HTR-8/SVneo (cell line): ENCODE measurements at places on chromosomes 1 and 21.

GRCh38 chr1:201708085-201708512 lies 120.9 kb upstream of the IPO9 start:
- no peak for DNase-seq

DNA sequence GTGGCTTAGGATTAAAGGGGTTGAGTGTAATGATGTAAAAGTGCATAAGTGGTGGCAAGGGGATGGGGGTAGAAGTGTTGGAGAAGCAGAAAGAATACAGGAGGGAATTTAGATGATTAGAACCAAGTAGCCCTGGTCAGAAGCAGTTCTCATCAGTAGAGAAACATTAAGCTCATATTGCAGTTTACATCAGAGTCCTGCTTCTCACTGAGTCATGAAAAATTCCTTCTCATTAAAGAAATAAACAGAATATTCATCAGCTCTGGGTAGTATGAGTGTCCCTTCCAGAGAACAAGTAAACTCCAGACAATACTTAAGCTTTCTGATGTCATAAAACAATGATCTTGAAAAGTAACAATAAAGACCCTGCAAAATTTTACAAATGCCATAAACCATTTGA lies 36.5 kb downstream of the LRRIQ3 start:
- DNase-seq = no peak

GRCh38 chr1:201648066-201648906 lies 109.4 kb downstream of the NAV1 start:
- peak; percentile 69 for DNase-seq

DNA sequence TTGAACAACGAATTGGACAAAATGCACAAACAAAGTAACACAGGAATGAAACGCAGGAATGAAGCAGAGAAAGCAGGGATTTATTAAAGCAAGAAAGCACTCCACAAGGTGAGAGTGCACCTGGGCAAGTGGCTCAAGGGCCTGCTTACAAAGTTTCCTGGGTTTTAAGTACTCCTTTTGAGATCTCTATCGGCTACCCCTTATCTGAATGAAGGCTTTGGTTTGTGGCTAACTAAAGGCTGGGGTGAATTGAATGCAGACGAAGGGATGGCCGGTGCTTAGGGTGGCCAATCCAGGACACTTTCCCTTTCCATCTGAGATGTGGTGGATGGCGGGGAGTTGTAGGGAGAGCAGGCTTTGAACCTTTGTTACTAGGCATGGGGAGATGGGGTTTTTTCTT lies 151.4 kb upstream of the KIAA0040 start:
- no peak for DNase-seq

DNA sequence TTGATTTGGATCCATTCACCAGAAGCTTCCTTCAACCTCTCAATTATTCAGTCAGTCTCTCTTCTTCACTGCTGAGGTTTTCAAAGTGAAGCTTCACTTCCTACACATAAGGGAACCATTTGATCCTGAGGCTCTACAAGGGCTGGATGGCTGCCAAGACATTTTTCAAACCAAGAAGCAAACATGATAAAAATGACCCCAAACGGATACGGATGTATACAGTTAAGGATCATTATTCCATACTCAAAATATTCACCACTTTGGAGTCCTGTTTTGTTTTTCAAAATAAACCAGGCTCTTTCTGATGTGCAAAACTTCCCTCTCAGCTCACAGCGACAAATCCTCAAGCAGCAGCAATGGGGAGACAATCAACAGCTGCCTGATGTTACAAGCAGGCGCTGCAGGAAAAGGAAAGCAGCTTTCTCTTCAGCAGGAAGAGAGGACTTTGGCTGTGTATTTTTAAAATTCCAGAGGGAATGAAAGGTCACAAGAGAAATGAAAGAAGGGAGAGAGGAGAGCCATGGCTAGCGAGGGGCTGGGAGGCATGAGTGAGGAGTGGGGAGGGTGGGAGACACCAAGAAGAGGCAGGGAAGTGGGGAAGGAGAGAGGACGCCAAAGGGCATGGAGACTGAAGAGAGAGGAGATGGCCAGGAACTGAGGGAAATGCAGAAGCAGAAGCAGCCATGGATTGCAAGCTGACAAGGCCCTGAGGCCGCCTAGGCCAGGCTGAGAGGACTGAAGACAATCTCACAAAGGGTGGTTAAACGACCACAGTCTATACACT lies 145.4 kb downstream of the SLC45A1 start:
- peak; percentile 33 for DNase-seq

DNA sequence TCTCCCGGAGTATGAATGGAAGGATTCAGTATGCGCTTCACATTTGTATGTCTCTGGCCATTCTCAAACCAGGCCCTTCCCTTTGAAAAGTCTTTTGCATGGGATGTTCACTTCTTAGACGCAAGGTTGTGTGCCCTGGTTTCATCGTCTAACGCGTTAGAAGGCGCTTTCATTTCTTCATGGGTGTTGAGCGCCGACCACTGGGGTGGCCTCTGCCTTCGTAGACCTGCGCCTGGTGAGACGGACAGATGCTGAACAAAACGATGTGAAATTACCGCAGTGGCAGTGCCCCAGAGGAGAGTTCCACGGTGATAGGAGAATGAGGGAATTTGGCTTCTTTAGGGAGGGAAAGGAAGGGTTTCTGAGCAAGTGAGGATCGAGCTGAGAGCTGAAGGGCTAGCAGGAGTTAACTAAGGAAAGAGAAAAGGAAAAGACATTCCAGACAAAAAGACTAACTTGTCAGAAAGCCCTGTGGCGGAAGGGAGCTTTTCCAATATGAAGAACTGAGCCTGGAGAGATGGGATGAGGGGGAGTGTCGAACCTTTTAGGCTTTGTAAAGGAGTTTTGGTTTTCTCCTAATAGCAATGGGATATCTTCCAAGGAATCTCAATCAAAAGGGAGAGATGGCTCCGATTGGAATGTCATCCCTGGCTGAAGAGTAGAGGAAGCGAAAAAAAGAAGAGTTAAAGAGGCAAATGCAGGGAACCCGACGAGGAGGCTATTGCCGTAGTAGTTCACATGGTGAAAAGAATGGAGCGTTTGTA lies 951 bp downstream of the GGPS1 start:
- DNase-seq = no peak

DNA sequence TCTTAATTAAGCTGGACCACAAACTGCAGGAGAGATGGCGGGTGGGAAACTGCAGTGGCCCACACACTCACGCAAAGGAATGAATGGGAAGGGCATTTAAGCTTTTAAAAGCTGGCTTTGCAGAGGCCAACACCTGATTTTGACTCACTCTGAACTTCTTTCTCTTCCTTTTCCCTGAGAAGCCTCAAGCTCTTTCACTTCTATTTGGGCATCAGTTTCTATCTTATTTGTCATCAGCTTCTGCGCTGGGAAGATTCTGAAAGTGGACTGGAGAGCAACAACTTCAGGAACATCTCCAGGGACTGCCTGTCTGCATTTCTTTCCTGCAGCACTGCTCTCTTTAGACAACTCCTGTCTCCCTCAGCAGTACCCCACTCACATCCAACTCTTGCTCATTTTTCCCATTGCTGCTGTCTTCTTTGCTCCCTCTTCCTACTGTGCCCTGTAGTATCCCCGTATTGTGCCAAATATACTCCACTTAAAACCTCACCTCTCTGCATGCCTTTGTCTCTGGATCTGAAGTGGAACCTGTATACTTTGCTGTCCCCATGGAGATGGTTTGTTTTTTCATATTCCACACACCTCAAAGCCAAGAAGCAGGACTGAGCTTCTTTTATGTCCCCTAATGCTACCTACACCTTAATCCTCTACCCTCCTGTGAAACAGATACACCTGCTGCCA lies 143.3 kb upstream of the JUN start:
- DNase-seq = no peak

GRCh38 chr1:228497817-228498216 lies 10.6 kb downstream of the RNF187 start:
- no peak for DNase-seq

DNA sequence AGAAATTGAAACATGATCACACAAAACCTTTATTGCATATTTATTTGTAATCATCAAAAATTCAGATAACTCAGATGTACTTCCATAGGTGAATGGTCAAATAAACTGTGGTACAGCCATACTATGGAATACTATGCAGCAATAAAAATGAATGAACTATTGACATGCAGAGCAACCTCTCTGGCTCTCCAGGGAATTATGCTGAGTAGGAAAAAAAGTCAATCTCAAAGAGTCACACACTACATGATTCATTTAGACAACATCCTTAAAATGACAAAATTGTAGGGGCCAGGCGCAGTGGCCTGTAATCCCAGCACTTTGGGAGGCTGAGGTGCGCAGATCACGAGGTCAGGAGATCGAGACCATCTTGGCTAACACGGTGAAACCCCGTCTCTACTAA lies 104.0 kb downstream of the TPR start:
- no peak for DNase-seq

DNA sequence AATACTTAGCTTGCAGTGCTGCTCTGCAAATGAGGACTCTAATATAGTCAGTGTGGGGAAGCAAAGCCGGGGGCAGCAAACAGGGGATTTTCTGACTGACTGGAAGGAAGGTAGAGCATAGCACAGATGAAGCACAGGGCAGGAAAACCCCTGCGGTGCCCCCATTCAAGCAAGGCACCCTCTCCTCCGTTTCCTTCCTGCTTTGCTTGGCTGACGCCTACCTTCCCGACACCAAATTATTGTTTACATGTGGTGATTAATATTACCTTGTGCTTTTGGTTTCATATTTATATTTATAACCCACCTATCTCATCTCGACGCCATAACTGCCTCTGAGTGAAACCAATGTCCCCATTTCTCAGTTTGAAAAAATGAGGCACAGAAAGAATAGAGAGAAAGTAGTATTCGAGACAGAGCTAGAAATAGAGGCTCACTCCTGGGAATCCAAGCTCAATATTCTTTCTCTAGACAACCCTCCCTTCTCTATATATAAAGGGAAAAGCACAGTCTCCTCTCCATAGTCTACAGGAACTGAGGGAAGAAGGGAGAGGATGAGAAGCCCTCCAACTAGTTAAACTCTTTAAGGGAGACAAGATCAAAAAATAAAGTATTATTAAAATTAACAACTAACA lies 41.3 kb downstream of the PIK3C2B start:
- DNase-seq = no peak

GRCh38 chr1:89555550-89555949 lies 30.9 kb downstream of the LRRC8B start:
- DNase-seq = no peak

- no peak for DNase-seq
Measured at GRCh38 chr1:241271427-241271826, 85.6 kb downstream of the RGS7 start.

DNA sequence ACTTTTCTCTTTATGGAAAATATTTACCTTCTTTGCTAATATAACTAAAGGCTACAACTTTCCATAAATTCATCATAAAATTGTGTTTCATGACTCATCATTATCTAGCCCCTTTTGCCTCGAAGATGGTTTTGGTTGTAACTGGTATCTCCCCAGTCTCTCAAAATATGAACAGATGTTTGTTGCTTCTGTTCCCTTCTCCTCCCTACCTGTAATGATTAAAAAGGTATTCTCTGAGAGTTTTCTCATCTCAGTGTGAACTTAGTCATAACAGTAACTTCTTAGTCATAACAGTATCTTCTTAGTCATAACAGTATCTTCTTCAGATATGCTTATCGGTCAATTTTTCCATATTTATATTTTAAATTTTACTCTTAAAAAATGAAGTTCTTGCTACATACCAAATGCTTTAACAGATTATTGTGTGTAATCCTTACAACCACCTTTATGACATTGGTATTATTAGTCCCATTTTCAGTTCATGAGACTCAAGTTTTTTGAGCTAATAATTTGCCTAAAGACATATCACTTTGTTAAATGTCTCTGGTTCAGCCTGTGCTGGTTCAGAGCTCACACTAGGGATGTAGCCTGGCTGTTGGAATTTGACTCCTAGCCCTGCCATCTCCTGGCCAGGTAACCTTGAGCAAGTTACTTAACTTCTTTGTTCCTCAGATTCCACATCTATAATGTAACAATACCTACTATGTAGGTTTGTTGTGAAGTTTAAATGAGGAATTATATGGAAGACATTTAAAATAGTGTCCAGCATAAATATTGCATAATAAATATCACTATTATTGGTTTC lies 32.6 kb downstream of the ATP1B1 start:
- DNase-seq = no peak

GRCh38 chr21:40333731-40334130 lies 466.5 kb downstream of the PCP4 start:
- no peak for DNase-seq

DNA sequence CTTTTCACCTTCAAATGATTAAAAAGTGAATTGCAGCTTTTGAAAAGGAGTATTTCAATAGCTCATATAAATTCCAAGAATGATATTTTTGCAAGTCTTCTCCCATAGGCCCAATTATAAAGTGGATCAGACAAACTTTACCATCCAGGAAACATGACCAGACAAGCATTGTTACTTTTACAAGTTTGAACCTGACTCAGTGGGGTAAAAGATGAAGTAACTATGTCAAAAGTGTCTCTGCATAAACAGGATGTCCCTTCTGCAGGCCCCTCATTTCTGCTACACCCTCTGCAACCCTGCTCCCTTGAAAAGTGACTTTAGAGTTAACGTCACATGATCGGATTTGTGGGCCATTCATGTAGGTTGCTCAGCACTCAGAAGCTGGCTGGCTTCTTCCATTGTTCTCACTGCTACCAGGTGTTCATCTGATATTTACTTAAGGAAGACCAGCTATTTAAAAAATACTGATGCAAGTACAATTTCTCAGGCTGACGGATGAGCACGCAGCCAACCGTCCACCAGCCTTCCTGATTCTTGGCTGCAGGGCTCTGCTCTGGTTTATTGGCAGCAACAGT lies 32.3 kb downstream of the URB1 start:
- DNase-seq = no peak

DNA sequence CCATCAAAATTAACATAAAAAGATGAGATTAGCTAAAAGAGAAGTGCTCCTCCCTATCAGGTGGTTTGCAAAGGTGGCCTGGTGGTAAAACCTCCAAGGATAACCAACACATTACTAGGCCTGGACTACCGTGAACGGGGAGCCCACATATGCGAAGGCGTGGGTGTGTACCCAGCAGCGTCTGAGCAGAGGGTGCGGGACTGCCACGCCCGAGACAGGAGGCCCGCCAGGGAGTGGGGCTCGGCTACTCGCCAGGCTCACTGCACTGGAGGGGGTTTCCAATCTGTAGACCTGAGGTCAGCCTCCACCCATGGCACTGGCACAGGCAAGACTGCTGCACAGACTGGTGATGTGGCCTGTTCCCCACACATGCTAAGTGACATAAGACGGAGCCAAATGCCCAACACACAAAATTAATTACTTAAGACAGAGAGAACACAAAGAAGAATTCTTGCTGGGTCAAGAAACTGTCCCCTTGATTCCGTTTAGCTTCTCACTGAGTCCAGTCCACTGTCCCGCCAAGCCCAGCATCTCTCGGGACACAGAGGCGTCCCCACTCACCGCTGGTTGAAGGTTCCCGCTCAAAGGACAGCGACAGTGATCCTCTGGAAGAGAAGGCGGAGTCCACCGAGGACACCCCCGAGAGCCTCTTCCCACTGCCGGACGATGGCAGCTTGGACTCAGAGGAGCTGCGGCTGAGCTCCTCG lies 23.4 kb downstream of the RIPK4 start:
- no peak for DNase-seq

GRCh38 chr1:27669876-27670275 lies 2.1 kb downstream of the IFI6 start:
- no peak for DNase-seq

GRCh38 chr1:57017717-57018116 lies 51.9 kb upstream of the C8B start:
- no peak for DNase-seq
